NCI-H2029 (cell line): ENCODE measurements at places on chromosomes 6 and 20.

DNA sequence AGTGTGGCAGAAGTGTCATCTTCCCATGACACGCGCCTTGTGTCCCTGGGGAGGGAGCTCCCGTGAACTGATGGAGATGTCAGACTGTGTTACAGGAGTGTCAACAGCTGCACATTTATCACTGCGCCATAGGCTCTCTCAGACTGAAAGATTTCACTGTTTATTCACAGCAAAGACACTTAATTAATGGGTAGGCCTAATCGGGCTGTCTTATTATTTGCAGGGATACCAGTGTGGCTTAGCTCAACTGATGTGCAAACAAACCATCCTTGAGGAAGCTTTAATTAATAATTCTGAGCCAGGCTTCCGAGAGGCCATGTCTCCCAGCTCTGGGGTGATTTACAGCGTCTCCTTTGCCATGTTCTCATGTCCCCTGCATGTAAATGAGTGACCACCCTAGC lies 771.0 kb downstream of the QKI start:
- no peak for DNase-seq

- DNase-seq = no peak
These were observed 134.0 kb upstream of the GRIK2 start for GRCh38 chr6:101259505-101259904.

- no peak for DNase-seq
These were observed 11.1 kb upstream of the SERINC3 start for GRCh38 chr20:44532981-44533331.

GRCh38 chr20:61061981-61062380 lies 190.1 kb upstream of the CDH4 start:
- DNase-seq = no peak

DNA sequence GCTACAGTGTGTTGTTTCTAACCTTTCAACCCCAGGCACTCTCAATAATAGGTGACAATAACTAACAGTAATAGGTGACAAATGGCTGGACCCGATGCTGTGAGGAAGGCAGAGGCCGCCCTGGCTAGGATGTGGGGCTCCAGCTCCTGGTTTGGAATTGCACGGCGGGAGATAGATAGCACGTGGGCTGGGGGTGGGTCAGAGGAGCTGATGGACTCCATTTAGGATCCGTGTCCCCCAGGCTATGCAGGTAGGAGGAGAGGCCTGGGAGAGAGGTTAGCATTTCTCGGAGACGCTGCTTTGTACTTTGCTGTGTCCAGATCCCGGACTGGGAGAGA lies 61.4 kb downstream of the EZR start:
- DNase-seq = no peak

DNA sequence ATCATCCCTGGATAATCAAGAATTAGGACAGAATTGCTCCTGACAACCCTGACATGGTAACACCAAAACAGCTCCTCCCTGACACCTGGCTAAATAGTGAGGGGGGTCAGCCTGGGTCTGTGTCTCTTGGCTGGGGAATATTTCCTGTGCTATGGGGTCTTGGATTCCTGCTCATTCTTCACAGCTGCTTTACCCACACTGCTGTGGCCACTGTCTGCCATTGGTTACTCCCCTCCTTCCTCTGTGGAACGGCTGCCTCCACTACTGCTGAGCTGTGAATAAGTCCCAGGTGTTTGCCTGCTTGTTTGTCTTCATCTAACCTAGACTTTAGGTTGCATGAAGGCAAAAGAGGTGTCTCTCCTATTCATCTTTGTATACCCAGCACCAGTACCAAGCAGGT lies 33.9 kb upstream of the TXLNB start:
- DNase-seq = no peak

DNA sequence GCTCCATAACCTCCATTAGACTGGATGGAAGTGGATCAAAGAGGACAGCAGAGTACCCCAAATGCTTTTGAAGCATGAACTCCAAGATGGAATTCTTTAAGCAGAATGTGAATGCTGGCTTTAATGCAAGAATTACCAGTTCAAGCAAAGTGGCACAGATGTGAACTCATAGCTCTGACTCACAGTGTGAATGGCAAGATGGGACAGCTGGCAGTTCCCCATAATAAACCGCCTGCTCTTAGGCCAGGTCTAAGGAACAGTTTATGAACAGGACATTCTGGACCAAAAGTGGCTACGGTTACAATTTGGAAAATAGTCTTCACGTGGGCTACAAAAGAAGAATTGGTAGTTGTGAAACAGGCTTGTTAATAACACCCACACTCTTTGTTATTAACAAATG lies 76.5 kb downstream of the SPTLC3 start:
- no peak for DNase-seq

DNA sequence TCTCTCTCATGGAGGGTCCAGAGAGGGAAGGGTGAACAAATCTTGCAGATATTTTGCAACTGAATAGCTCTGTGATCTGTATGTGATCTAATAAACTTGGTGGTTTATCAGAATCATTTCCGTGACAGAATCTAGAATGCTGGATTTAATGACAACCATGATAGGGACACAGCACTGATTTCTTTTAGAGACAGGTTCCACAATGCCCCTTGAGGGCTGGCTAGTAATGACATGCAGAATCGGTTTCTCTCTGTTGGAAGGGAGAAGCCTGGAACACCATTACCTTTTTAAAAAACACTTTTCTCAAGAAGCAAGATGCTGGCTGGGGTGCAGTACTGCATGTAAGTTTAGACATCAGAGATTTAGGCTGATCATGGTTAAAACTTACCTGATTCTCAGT lies 313.4 kb downstream of the CDH26 start:
- DNase-seq = no peak

- no peak for DNase-seq
These were observed 10.6 kb upstream of the SFT2D1 start for GRCh38 chr6:166352923-166353322.

DNA sequence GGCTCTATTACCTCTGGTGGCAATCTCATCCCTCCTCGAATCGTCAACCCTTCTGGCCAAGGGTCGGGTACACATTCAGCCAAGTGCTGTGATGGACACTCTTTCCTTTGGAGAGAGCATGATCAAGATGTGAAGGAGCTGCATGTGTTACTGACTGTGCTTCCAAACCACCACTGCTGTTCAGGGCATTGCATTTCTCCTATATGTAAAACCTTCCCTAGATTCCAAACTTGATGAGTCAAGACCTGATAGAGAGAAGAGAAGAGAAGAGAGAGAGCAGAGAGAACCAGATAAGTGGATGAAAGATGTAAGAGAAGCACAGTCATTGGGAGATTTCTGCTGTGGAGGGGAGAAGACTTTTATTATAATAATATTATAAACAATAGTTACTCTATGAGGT lies 162.2 kb downstream of the KCNQ5 start:
- no peak for DNase-seq

GRCh38 chr20:53960579-53961272 lies 109.7 kb downstream of the BCAS1 start:
- DNase-seq = no peak
